ENCODE measurements at places on chromosomes 7 and 10.

- DNase-seq, result no peak
Observed at GRCh38 chr10:1411956-1412355, 325.4 kb downstream of the ADARB2 start.

- no peak for DNase-seq
Observed at GRCh38 chr10:13917791-13918190, 331.0 kb downstream of the PRPF18 start.

DNA sequence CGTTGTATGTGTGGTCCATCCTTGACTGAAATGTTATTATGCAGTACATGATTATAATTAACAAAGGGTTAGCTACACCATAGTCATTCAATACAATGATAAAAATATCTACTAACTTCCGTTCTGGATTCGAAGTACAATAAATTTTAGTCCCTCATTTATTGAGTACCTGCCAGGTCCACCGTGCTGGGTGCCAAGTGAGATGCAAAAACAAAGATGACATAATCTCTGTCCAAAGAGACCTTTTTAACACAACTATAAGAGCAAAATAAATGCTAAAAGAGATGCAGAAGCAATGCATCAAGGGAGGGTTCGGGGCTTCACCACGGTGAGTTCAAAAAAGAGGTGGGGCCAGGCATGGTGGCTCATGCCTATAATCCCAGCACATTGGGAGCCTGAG is 33.1 kb downstream of the LAMB1 start:
- no peak for DNase-seq

DNA sequence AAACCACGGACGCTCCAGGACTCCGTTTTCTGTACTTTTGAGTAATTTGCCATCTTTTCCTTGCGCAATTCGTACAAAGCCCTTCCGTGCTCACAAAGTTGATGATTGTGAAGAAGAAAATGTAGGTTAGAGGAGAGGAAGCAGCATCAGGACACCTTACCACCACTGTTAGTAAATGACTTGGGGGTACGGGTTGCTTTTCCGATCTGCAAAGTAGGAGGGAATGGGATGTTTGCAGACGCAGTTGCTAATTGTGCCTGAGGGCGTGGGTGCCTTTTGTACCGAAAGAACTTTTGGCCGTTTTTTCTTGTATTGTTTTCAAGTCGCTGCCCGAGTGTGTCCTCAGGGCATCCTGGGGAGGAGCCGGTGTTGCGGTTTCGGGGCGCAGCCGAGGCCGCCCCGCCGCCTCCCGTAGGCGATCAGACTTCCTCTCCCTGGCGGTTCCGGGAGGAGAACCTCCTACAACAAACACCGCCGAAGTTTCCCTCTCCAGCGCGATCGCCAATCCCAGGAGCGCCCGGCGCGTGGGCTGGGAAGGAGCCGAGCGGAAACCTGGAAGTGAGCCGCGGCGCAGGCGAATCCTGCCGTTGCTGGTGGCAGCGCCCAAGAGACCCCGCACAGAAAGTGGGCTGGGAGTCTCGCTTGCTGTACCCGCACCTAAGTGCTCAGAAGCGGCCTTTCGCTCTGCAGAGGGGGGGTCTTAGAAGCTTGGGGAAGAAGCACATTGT is 1.0 kb downstream of the PRR15 start:
- DNase-seq, result peak; percentile 72

GRCh38 chr10:6120691-6121090 is 31.9 kb downstream of the RBM17 start:
- no peak for DNase-seq

GRCh38 chr7:120992965-120993494 is 4.5 kb downstream of the CPED1 start:
- DNase-seq, result no peak

DNA sequence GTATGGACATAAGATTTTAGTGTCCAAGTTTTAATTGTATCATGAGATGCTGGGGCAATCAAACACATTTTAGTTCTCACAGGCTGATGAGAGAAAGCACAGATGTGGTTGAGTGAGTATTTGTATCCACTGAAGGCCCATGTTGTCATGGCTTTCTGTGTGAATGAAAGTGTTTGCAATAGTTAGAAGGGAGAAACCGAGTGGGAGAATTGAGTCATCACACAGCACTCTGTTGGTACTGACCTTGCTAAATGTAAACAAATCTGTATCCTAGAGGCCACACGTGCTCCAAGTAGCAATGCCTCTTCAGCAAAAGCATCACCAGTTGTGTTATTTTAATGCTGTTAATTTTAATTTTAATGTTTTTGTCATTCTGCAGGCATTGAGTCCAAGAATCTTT is 121.2 kb downstream of the EMX2 start:
- DNase-seq, result no peak

GRCh38 chr10:1553951-1554350 is 183.4 kb downstream of the ADARB2 start:
- DNase-seq, result no peak

GRCh38 chr7:5653661-5654060 is 127.8 kb downstream of the RNF216 start:
- no peak for DNase-seq

DNA sequence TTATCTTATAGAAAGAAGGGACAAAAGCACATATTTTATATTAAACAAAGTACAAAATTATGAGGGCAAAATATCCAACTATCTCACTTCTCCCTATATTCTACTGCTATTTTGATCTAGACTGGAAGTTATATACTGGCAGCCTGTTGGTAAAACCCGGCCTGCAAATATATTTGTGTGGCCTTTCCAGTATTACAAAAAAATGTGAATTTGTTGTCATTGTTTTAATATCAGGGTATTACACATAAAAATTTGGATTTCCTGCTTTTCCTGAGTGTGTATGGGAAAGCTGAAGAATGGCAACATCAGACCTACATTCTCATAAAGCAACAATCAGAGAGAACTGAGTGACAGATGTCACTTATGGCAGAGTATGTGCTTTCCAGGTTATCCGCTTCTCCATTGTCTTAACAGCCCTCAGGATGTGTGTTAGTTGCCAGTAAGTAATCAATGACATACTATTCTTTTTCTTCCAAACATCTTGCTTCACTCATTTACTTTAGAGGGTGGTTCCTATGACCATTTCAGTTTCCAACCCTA is 7.3 kb downstream of the SYPL1 start:
- no peak for DNase-seq

GRCh38 chr10:109616359-109616980 is 306.8 kb downstream of the XPNPEP1 start:
- no peak for DNase-seq

DNA sequence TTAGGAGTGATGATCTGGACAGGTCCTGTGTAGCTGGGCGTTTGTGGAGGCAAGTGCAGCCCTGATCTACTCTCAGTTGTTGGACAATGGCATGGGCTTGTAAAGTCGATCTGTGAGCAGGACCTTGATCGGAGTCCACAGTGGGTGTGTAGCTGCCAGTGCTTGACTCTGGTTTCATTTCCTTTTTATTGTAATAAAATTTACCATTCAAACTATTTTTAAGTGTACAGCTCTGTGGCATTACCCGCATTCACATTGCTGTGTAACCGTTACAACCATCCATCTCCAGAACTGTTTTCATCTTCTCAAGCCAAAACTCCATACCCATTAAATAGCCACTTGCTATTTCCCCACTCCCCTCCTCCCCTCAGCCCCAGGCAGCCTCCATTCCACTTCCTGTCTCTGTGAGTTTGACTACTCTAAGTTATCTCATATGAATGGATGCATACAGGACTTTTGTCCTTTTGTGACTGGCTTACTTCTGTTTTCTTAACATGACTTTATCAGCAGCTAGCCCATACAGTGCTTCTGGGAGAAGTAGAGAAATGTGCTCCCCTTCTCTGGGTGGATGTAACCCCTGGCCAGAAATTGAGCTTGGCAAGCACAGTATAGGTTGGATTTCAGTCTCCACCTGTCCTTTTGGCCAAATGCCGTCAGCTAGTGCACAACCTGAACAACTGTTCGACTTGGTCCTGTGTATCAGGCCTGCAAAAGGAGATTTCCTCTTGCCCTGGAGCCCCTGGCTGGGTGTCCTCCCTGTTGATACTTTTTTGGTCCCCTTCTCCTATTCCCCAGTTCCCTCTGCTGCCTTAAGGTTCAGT is 180.0 kb downstream of the LRMDA start:
- no peak for DNase-seq

DNA sequence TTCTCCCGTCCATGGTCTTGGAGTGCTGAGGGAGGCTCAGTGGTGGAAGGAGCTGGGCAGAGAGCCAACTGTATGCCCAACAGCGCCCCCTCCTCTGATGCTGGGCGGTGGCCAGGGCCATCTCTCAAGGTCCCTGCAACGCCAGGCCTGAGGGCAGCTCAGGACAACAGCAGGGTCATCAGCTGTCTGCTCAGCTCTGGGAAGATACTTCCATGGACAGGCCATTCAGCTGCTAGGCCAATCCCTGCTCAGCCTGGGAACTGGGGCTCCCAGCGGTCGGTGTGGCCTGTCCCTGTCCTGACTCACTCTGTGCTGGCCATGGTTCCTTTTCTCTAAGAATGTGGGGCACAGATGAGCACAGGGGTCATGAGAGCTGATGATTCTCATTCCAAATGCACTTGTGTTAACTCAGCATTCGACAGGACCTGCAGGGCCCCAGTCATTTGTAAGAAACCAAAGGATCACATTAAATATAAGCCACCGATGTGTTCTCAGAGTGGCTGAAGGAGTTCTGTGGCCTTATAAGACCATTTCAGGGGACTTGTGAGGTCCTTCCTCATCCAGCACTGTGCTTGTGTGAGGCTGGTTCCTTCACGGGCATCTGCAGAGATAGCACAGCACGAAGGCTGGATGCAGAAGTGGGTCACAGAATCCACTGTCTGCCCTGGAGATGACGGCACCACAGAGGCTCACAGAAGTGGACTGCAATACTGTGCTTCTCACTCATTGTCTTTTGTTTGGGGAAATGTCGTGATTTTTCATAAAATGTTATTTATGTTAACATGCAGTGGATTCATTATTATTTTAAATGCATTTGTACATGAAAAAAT is 73.0 kb downstream of the ADCY1 start:
- DNase-seq, result no peak

DNA sequence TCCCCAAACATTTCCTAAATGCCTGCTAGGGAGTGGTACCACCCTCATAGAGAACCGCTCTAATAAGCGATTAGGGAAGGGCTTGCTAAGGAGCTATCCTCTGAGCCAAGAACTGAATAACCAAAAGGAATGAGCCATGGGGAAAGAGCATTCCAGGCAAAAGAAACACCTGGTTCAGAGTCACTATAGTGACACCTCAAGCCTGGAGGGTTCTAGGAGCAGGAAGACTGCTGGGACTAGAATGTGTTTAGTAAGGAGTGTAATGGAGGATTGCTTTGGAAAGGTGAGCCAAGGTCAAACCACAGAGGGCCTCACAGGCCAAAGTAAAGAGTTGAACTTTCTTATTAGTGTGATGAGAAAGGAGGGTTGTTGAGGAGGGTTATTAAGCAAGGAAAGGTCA is 38.7 kb upstream of the NRBF2 start:
- DNase-seq, result no peak

- no peak for DNase-seq
Observed at GRCh38 chr7:7817748-7818147, 99.3 kb upstream of the RPA3 start.

DNA sequence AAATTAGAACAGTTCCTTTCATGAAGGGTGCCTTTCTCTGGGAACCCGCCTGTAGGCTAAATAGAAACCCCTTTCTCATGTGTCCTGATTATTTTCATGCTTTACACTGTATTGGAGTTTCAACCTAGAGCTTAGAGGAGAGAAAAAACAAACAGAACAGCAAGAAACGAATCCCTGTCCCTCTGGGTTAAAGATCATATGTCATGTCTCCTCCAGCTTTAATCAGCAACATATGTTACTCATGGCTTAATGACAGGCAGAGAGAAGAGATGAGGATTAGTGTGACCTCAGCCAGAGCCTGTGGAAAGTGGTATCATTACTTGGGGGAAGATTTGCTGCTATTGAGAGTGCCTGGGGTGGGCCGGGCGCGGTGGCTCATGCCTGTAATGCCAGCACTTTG is 32.1 kb downstream of the CRCP start:
- DNase-seq, result no peak

GRCh38 chr10:130261306-130261705 is 125.1 kb downstream of the GLRX3 start:
- DNase-seq, result no peak

GRCh38 chr10:91589015-91589657 is 43.7 kb downstream of the PPP1R3C start:
- no peak for DNase-seq

- no peak for DNase-seq
Observed at GRCh38 chr10:99667108-99667751, 7.9 kb downstream of the ENTPD7 start.

DNA sequence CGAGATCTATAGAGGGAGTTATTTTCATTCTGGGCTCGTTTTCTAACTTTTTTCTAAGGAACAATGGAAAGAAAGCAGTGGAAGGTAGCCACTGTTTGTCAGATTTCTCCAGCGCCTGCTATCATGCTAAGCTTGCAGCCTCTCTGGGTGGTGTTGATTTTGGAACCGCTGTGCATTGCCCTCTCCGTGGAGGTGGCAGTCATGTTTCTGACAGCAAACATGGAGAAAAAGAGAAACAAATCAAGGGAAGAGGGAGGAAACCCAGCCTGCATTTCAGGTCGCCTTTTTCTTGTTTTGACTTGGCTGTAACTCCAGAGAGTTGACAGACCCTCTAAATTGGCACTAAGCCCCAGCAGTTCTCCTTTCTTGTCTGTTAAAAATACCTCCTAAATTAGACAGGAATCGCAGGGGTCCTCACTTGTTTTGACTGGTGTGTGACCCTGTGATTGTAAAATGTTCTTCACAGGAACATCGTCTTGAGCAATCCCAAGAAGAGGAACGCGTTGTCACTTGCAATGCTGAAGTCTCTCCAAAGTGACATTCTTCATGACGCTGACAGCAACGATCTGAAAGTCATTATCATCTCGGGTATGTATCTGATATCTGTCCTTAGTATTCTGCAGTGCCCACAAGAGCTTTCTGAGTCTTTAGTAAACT is 4.8 kb downstream of the ECHDC3 start:
- no peak for DNase-seq

DNA sequence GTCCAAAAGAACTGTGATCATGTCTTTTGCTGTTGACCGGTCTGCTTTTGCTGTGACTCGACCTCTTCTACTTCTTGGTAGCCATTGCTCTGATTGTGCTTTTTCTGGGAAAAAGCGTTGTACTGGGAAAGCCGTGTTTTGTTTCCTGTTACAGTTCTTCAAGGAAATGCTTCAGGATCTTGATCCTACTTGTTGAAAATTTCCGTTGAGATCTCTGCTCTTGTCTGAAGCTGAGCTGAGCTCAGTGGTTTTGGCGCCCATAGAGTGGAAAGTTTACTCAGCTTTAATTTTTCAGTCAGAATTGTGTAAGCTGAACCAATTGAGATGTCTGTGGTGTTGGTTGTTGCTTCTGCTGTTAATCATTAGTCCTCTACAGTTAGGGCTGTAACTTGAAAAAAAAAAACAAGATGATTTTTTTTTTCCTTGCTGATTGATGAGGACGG is 302.2 kb downstream of the CCDC3 start:
- no peak for DNase-seq

- no peak for DNase-seq
Observed at GRCh38 chr10:131561897-131562296, 250.4 kb upstream of the TCERG1L start.

DNA sequence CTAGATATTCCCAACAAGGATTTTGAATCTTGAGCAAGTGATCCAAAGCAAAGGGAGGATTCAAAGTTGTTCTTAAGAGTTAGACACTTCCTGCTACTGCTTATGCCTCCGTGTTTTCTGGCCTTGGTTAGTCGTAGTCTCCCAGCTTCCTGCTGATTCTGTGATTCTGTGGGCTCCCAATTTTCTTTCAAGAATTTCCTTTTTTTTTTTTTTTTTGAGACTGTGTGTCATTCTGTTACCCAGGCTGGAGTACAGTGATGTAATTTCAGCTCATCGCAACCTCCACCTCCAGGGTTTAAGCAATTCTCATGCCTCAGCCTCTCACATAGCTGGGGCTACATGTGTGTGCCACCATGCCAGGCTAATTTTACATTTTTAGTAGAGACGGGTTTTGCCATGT is 4.4 kb upstream of the ITGB8 start:
- no peak for DNase-seq

Measured in endothelial cell (in vitro differentiated cells).